Fibroblast of upper back skin (primary cell): ENCODE measurements at places on chromosomes 11 and 22.

DNA sequence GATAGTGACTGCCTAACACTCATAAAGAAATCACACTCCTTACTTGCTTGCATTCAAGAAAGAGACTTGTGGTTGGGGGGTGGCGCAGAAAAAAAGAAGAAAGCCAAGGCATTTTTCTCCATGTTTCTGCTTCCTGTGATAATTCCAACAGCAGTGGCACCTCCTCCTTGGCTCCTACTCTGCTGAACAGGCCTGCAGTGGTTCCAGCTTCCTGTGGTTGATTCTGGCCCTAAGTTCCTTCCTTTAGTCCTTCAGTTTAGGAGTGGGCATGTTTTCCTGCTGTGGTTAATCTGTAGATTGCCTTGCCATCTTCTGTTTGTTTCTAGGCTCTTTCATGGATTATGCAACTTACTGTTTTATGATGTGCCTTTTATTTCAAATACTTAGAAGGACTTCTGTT is 940.4 kb downstream of the DLG2 start:
- DNase-seq = peak; percentile 5

- no peak for DNase-seq
Measured at GRCh38 chr11:13661074-13661623, 7.3 kb upstream of the FAR1 start.

GRCh38 chr22:42203609-42204008 is 66.8 kb downstream of the TCF20 start:
- DNase-seq = no peak

DNA sequence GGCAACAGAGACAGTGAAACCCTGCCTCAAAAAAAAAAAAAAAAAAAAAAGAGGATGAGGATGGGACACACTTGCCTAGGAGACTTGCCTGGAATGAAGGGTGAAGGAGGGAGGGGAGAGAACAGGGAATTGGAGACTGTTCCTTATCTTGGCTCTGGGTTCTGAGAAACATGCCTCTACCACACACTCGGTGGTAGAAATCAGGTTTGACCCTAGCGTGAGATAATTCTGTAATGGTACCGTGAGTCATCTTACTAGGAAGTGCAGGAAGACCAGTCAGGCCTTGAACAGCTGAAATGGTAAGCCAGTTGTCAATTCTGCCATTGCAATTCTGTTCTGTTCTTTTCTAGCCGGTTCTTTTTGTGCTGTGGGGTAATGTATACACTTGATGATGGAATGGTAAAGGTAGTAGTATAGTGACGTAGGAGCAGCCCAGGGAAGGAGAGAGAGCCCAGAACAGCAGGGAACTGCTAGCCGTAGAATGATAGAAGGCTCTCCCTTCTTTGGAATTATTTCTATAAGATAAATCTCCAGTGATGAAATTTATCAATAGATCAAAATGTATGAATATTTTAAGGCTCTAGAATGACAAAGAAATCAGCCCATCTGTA is 3.9 kb upstream of the AMBRA1 start:
- DNase-seq = peak; percentile 8

GRCh38 chr11:130064596-130064995 is 5.1 kb upstream of the APLP2 start:
- no peak for DNase-seq

GRCh38 chr22:22997262-22997898 is 72.9 kb upstream of the GNAZ start:
- DNase-seq = no peak

DNA sequence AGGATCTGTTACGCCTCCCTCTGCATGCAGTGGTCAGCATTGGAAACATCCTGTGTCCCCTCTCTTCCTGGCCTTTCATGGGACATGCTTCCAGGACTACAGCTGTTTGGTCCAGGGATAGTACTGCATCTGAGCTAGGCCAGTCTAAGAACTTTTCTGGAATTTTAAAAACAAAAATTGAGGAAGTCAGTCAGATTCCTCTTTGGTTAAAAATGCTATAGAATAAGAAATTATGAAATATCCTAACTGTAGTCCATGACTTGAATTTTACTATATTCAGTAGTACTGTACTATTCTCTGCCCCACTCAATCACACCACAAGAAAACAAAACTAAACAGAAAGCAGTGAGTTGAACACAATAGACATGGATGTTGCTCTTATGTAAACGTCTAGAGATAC is 201.0 kb upstream of the CADM1 start:
- DNase-seq = no peak

DNA sequence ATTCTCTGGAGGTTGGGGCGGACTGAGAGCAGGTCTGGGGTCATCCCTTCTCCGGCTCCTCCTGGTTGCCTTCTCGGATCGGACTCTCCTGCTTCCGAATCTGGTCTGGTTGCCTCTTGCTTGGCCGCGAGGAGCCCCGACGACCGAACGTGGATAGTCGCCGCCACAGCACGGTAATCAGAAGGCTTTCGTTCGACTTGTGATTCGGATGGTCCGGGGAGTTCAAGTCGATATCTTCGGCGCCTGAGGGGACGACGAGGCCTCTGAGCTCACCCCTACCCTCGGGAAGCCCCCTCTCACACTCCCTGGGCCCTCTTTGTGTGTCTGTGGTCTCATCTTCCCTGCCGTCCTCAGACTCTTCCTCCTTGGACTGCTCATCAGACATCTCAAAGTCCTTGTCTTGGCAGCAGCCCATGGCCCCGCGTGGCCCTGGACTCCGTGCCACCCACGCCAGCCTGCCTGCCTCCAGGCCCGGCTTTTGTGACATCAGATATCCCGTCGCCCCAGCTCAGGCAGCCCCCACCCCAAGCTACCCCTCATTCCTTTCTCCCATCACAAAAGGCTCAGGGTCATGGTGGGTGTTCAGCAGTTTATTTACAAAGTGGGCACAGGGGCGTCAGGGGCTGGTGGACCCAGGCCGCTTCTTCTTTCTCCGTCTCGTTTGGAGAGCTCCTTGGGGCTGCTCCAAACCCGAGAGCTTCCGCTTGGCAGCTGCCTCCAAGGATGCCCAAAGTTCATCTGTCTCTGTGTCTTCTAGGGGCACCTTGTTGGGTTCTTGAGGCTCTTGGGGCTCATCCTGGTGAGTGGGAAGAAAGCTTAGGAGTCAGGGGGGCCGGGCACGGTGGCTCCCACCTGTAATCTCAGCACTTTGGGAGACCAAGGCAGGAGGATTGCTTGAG is at the start of gene TEX54:
TSS of gene TEX54 (minus strand) at position 506 of the 899 bp plus-strand sequence.
- DNase-seq = no peak

- DNase-seq = no peak
Measured at GRCh38 chr11:133326332-133326731, 206.0 kb downstream of the OPCML start.

- peak; percentile 27 for DNase-seq
Measured at GRCh38 chr11:96741068-96741467, 351.3 kb downstream of the JRKL start.
